ENCODE measurements at places on chromosomes 3 and 15. TPM values are rescaled to one million over a fixed set of nuclear protein-coding genes. Genes with fewer than 3 reads are reported as not detected.

GRCh38 chr3:119817583-119818363 is 35.9 kb downstream of the NR1I2 start:
- DNase-seq, result no peak

The NAALADL2 gene
- polyA plus RNA-seq, result 17.5 TPM

GRCh38 chr15:74855857-74856256 is 12.9 kb upstream of the ULK3 start:
- no peak for DNase-seq

DNA sequence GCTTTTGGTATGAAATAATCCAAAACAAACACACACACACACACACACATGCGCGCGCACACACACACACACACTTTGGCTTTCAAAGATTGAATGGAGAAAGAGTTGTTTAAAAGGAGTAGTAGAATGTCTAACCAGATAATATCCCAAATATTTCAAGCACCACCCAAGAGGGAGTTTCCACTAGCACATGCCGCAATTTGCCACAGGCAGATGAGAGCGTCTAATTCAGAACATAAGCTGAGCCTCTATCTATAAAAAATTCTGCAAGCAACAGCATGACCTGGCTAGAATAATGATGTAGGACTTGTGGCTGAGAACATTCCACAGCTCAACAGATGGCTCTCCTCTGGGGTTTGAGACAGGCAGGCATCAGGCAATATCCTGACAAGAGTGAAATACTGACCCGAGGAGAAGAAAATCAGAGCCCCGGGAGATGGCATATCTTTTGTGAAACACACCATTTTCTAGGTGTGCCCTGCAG is 302.5 kb upstream of the GADL1 start:
- DNase-seq, result no peak

GRCh38 chr3:190883973-190884832 is 21.7 kb upstream of the GMNC start:
- DNase-seq, result peak; percentile 53

The TMEM207 gene
- 0.27 TPM for polyA plus RNA-seq

- no peak for DNase-seq
These were observed 41.6 kb downstream of the MEGF11 start for GRCh38 chr15:66211670-66212562.

DNA sequence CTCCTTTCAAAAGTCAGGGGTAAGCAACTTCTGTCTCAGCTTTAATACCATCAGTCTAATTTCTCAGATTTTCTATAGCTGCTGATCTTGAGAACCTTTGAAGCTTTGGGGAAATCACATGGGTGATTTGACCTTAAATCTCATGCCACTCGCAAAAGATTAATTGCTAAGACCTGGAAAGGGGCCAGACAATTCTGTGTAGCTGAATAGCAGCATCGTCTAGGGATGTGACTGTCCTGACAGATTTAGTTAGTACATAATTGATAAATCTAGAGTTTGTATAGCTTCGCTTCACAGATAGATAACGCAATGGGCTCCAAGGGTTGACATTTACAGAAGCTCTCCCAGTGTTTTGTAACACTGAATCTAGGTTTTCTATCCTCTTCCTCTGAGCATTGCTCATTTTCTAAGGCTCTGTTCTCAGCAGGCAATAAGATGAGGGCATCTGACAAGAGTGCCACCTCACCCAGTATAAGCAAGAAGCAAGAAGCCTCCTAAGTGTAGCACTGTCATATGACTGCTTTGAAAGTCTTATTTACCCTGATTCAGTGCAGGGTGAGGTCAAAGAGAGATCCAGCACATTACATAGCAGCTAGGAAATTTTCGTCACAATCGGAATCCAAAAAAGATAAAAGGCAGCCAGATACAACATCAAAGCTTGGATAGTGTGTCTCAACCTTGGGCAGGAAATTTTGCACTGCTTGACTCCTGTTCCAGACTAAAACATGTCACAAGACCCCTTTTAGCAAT is 47.7 kb upstream of the DUT start:
- no peak for DNase-seq

GRCh38 chr3:14225421-14225820 is 46.8 kb downstream of the LSM3 start:
- DNase-seq, result no peak

DNA sequence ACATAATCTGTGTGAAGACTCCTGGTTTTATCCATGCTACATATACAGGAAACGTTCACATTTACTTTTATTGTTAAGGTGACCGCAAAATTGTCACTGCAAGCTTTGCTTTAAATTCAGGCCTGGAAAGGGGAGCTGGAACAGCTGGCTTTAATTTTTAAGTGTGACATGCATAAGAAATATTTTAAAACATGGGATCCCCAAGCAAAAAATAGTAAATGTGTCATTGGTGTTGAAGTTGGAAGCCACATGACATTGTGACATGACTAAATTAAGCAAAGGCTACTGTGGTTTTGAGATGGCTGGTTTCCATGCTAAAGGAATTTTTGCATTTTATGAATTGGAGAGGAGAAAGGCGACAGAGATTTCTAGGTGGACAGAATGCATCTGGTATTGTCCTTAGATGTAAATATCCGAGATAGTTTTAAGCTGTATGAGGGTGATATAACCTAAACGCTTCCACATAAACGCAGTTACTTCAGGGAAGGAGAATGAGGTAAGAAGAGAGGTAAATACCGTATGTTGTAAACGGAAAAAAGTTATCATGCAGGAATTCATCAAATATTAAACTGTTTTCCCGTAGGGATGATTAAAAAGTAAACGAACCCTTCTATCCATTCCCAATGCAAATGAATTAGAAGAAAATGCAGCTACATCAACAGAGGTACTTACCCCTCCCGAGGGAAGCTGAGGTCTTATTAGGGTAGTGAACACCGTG is 927 bp upstream of the FYTTD1 start:
- DNase-seq, result no peak

The LRRIQ4 gene
- 0.17 TPM for polyA plus RNA-seq

GRCh38 chr3:43001094-43001553 is 22.0 kb downstream of the GASK1A start:
- peak; percentile 96 for DNase-seq

GRCh38 chr15:99763827-99764226 is 30.6 kb upstream of the LYSMD4 start:
- DNase-seq, result no peak

- DNase-seq, result no peak
These were observed 41.5 kb downstream of the CP start for GRCh38 chr3:149180057-149180573.

The SPATA12 gene
- not detected for polyA plus RNA-seq
